ENCODE measurements at places on chromosomes 7 and 10.
A peak's percentile ranks its signal among the peaks of the same experiment; 100 is the strongest.

- no peak for DNase-seq
These were observed 369.2 kb upstream of the KLF6 start for GRCh38 chr10:4154191-4154715.

- DNase-seq, result peak; percentile 24
These were observed 41.8 kb downstream of the CAMK2B start for GRCh38 chr7:44283381-44284211.

DNA sequence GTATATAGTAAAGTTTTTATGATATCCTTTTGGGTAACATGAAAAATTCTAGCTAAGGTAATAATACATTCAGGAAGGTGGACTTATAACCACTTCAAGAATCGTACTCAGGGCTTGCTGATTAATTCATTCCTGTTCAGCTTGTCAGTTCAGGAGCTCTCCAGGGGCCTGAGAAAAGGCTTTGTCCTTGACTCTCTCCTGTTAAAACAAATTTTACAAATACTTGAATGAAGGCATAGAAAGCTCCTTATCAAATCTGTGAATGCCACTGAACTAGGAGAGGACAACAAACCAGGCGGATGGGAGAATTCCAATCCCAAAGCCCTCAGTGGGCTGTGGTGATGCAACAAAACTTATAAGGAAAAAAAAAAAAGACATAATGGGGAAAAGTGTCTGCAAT lies 354.5 kb upstream of the ZMIZ1 start:
- no peak for DNase-seq

- no peak for DNase-seq
These were observed 222.1 kb upstream of the SHH start for GRCh38 chr7:156034397-156034796.

All from dorsolateral prefrontal cortex (tissue), 122 donors.